T-helper 17 cell (primary cell): ENCODE measurements at places on chromosomes 6 and 20. TPM values are rescaled to one million over a fixed set of nuclear protein-coding genes. Genes with fewer than 3 reads are reported as not detected.

RRP36 gene
- 25.2 TPM for total RNA-seq

GPR6 gene
- total RNA-seq = not detected

DNA sequence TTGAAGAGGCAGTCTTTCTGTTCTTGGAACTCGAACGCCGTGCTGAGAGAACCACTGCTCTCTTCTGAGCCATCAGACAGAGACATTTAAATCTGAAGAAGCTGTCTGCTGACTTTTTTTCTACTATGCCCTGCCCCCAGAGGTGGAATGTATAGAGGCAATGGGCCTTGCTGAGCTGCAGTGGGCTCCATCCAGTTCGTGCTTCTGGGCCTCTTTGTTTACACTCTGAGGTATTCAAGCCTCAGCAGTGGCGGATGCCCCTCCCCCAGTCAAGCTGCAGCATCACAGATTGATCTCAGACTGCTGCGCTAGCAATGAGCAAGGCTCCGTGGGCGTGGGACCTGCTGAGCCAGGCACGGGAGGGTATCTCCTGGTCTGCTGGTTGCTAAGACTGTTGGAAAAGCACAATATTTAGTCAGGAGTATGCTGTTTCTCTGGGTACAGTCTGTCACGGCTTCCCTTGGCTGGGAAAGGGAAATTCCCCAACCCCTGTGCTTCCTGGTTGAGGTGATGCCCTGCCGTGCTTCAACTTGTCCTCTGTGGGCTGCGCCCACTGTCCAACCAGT is 526.8 kb downstream of the CD109 start:
- no peak for DNase-seq

DNA sequence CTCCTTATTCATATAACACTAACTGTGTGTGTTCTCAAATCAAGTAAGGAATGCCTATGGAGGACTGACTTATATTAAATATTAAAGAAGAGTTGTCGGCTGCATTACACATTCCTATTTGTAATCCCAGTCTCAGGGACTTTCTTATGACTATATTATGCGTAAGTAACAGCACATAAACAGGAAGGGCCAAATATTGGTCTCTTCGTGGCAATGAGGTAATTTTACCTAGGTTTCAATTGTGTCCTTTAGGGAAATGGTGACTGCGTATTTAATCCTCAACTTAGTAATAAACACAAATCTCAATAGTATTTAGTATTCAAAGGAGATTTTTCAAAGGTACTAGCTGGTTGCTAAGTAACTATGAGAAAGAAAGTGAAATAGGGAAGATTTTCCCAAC is 22.8 kb upstream of the EPM2A start:
- no peak for DNase-seq

- DNase-seq = no peak
These were observed 32.3 kb downstream of the PDRG1 start for GRCh38 chr20:31919410-31920155.

TP53INP2 gene
- 62.0 TPM for total RNA-seq

DNA sequence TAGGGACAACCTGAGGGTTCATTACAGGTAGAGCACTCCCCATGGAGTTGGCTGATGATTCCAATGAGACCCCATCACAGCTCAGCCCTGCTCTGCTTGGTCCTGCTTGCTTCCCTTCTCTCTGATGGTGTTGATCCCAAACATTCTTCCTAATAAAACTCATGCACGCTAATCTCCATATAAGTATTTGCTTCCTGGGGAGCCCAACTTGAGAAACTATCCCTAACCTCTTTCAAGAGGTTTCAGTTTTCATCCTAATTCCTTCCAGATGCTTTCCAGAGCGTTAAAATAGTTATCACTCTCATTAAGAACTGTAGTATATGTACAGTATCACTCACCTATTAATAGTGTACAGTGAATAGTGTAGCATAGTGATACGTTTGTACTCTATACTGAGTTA is 68.1 kb downstream of the EPHA7 start:
- DNase-seq = no peak

- DNase-seq = no peak
These were observed 51.9 kb downstream of the UNC5CL start for GRCh38 chr6:40986921-40987819.

DNA sequence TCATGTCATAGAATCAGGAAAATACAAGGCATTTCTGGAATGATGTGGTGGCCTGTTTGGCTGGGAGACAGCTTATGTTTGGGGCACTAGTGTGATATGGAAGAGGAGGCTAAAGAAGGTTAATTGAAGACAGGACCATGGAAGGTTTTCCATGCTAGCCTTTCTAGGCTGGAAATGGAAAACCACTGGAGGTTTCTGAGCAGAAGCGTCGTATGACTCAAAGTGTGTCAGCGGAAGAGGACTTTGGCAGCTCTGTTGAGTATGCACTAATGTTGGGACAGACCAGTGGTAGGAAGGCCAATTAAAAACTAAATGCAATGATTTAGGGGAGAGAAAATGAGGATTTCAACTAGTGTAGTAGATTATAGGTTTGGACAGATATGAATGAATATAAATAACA is 413.1 kb downstream of the PLCB1 start:
- DNase-seq = no peak

DNA sequence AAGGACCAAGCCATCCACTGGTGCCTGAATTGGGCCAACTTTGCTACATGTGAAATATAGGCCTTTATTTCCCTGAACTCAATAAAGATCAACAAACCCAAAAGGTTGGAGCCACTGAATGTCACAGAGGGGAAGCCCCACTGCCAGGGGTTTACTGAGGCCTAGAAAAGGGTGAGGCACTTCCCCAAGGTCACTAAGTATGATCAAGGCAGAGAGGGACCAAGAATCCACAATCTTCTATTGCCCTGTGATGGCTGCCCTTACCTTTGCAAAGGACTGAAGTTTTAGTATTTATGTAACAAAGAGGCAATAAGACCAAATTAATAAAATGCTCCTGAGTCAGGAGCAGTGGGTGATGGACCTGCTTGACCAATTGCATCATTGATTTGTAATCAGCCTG is 18.0 kb downstream of the TREM1 start:
- DNase-seq = no peak

GRCh38 chr6:170129691-170130171 is 161.1 kb downstream of the DLL1 start:
- no peak for DNase-seq

DNA sequence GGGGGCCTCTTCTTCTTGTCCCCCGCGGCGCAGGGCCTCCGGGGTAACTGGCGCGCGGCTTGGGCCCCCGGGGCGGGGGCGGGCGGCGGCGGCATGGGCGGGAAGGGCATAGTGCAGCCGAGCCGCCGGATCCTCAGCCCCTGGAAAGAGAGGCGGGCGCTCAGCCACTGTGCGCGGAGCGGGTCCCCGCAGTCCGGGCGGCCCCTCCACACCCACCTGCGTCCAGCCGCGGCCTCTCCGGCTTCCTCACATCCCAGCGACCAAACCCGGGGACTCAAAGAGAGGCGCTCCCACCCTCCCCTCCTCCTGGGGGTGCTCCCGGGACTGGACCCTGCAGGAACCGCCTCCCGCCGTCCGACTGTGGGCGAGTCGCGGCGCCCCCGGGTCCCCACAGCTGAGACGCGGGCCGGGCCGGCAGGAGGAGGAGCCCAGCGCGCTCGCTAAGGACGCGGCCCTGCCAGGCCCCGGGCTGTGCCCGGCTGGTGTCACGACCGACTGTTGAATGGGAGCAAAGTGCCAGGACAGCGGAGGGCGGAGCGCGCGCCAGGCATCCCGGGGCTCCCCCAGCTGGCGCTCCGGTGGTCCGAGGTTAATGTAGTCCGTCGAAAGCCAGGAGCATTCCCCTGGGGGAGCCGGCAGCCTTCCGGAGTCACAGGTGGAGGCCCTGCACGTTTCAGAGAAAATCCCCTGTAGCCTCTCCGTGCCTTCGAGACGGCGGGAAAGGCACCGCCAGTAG is at the start of gene PRR18:
Gene PRR18, minus strand, starts transcription at position 360 of the 736 bp plus-strand sequence. Its CDS starts 250 bp downstream, at position 110.
- DNase-seq = no peak

NHLRC1 gene
- total RNA-seq = 0.37 TPM

PFDN6 gene
- 25.7 TPM for total RNA-seq

DNA sequence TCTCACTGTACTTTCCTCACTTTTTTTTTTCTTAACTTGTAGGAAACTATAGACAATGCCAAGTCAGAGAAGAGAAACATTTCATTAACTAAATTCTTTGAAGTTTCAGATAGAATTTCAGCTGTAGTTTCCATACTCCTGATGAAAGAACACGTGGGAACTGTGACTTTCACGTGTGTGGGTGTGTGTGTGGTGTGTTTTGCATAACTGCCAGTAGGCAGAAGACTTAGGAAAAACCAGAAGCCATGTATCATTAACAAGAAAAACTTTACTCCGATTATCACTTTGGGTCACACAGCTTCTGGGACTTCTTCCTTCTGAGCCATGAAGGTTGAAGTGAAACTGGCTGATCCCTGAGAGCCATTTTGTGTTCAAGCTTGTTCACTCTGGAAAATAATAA is 483.3 kb downstream of the TFAP2B start:
- no peak for DNase-seq

GRCh38 chr20:46583411-46584214 is 33.2 kb upstream of the OCSTAMP start:
- no peak for DNase-seq

DNA sequence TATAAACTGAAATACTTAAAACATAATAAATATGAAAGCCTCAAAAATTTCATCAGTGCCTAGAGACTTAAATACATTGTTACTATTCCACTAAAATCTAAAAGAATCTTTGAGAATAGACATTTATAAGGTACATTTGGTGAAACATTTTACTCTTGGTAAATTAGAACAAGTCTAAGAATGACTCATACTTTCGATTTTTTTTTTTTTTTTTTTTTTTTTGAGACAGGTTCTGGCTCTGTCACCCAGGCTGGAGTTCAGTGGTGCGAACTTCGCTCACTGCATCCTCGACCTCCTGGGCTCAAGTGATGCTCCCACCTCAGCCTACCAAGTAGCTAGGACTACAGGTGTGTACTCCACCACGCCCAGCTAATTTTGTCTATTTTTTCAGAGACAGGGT is 6.4 kb downstream of the FUCA2 start:
- no peak for DNase-seq

GRCh38 chr6:168157272-168158212 is 78.5 kb upstream of the FRMD1 start:
- DNase-seq = no peak

SCAF8 gene
- total RNA-seq = 55.0 TPM

GRCh38 chr6:82372656-82373055 is 9.0 kb downstream of the TPBG start:
- DNase-seq = no peak

DNA sequence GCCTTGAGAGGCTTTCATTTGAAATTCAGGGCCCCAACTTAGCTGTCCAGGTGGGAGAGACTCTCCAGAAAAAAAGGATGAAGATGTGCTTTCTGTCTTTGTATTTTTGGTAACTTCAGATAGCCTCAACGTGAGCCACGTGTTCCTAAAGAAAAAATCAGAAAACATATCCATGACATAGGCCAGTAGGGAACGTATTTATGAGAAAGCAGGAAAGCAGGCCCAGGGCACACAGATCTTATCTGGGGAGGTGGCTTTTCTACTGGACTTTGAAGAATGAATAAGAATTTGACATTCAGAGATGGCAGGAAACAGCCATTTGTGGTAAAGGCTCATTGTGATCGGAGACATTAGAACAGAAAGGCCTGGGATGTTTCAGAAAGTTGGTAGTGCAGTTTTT is 21.2 kb upstream of the EXOC2 start:
- no peak for DNase-seq

VGLL2 gene
- total RNA-seq = not detected

DNA sequence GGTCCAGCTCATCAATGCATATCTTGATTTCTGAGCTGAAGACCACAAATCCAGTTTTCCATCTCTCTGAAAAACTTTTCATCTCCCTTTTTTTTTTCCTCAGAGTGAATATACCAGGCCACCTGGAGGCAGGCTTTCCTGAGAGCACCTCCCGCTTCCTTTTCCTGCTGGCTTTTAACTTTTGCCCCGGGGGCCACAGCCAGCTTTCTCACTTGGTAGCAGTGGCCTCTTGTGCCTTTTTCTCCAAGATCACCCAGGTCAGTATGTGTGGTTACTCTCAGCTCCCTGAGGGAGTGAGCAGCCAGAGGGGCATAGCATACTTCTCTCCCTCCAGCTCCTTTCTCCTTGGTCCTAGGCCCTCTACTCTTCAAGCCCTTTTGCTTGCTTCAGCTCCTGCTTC is at the start of gene BTN1A1:
Gene BTN1A1, plus strand, starts transcription at position 202 of the 400 bp plus-strand sequence. CDS start 984 bp downstream, outside the sequence.
- no peak for DNase-seq

DNA sequence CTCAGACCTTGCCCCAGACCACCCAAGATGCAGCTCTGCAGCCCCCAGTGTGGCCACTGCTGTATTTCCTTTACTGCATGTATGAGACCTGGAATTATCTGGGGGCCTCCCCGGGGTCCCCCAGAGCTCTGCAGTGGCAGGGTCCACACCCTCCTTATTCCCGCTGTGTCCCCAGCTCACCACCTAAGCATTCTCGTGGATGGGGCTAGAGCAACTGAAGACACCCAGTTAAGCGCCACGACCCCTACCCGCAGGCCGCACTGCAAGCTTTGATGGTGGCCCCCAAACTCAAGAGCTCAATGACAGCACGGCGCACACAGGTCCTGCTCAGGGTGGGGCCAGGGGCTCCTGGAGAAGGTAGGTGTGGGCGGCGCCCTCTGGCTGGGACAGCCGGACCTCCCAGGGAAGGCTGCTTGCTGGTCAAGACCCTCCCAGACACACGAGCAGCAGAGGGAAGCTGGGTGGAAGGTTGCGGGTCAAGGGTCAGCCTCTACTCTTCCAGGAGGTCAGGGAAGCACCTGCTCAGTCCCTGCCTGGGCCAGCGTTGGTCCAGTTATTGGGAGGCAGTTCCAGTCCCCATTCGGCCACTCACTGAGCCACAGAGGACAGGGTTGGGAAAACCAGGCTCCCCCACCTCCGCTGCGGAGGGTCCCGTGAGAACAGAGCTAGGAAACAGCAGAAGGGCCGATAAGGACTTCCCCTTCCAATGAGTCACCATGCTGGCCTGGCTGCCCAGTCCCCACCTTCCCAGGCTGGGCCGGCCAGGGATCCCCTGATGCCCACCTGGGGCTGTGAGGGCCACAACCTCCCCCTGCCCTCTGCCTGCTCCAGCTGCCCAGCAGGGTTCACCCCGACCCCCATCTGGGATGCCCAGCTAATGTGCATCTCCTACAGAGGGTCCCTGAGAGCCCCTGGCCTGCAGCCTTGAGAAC is 2.9 kb downstream of the LAMA5 start:
- DNase-seq = no peak

DNA sequence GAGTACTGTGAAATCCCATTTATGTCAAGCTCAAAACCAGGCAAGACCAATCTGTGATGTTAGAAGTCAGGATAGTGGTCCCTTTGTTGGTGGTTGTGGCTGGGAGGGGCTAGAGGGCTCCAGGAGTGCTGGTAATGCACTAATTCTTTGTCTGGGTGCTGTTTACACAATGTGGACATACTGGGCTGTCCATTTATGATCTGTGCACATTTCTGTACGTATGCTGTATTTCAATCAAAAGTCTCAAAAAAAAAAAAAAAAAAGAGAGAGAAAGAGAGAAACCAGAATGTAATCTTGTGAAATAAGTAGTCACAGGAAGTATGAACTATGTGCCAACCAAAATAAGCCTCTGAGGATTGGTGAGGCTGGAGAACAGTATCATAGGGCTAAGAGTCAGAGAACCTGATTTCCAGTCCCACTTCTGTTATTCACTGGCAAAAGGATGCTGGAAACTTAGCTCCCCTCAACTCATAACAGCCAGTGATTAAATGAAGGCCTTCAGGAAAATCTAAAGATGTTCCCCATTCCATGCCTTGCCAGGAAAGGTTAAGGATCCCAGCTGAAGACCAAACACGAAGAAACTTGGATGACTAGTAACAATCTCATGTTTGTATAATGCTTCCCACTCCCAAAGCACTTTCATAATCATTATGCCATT is 19.6 kb upstream of the TRAM2 start:
- no peak for DNase-seq

GRCh38 chr6:33769248-33769821 is 19.6 kb downstream of the LEMD2 start:
- no peak for DNase-seq
